RWPE1 (cell line): ENCODE measurements at places on chromosomes 13 and 19.

GRCh38 chr13:24842549-24843274, 78.7 kb downstream of the RNF17 start:
- DNase-seq = peak; percentile 27

DNA sequence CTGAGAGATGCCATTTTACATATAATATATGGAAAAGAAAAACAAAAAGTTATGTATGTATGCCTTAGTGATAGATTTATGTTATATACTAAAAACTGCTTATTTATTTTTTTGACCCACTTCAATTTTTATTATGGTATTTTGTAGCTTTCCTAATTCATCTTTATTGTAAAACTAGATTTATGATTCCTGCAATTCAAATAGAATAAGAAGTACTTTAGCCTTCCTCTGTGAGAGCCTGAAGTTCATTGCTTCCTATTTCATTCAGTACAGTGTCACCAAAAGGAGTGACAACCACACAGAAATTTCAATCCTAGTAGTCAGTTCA, 158.1 kb downstream of the RGCC start:
- DNase-seq = no peak

DNA sequence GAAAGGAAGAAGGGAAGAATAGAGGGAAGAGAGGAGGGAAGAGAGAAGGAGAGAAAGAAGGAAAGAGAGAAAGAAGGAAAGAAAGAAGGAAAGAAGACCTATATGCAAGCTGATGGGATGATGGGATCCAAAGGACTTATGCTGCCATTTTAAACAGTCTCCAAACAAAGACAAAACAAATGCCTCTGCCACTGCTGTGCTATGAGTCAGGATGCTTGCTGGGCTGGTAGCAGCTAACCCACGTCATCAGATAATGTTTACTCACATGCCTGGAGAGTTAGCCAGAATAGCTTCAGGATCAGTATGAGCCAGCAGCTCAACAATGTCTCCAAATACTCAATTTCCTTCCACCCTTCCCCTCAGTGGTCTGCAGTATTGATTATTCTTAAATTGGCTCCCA, 12.0 kb upstream of the ZNF274 start:
- DNase-seq = peak; percentile 31

GRCh38 chr13:27170516-27171243, 931 bp downstream of the USP12 start:
- peak; percentile 13 for DNase-seq

- DNase-seq = no peak
These were observed 49.4 kb downstream of the RUBCNL start for GRCh38 chr13:46337700-46338099.
